ENCODE measurements at places on chromosomes 12 and 14.

- no peak for ATAC-seq
Observed at GRCh38 chr14:94321421-94322271, 1.5 kb downstream of the SERPINA6 start.

GRCh38 chr14:61472011-61472672 is 150.8 kb downstream of the PRKCH start:
- ATAC-seq: peak; percentile 23

DNA sequence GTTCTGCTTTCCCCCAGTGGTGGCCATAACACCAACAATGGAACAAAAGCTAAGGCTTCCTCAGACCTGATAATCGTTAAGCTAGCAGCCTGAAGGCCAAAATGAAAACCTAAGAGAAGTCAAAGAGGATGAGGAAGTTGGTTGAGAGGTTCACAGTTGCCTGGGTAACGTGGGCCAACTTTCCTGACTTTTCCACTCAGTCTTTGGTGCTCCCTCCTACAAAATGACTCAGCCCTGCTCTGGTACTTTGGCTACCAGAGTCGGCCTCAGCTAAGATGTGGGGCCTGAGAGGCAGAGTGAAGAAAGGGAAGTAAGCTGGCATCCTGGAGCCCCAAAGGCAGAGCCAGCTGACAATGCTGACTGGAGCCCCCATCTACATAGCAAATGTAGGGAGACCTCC is 14.9 kb upstream of the FKBP11 start:
- ATAC-seq: no peak

- ATAC-seq: no peak
Observed at GRCh38 chr14:81382517-81383225, 17.5 kb downstream of the STON2 start.

- no peak for ATAC-seq
Observed at GRCh38 chr14:50360093-50360492, 36.6 kb downstream of the CDKL1 start.

DNA sequence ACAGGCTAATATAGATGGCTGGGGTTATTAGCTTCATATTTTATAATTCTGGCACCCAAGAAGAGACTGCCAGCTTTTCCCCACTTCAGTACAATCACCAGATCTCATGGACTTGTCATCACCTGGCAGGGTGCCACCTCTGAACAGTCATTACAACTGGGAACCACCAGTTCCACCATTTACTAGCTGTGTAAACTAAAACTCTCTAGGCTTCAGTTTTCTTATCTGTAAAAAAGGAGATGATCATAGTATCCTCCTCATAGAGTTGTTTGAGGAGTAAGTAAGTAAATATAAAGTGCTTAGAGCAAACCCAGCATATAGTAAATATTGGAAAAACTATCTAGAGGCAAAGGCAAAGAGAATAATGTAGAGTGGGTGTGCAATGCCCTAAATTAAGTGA is 19.3 kb downstream of the CPNE8 start:
- ATAC-seq: no peak

- no peak for ATAC-seq
Observed at GRCh38 chr14:22159957-22160356, 429.1 kb downstream of the DAD1 start.

DNA sequence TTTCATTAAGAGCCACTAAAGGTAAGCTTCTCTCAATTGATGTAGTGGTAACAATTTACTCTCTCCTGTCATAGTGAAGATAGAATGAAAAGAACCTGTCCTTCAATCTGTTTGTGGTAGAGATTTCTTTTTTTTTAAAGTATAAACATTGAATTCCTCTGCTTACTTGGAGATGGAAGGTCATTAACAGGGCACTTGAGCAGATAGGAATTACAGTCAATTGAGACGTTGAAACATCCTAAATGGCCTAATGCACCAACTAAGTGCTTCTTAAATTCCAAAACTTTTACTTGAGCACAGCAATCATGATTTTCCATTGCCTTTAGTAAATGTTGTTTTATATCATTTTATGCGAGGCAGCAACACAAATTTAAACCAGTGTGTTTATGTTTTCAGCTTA is 241.4 kb downstream of the FOXG1 start:
- ATAC-seq: no peak

DNA sequence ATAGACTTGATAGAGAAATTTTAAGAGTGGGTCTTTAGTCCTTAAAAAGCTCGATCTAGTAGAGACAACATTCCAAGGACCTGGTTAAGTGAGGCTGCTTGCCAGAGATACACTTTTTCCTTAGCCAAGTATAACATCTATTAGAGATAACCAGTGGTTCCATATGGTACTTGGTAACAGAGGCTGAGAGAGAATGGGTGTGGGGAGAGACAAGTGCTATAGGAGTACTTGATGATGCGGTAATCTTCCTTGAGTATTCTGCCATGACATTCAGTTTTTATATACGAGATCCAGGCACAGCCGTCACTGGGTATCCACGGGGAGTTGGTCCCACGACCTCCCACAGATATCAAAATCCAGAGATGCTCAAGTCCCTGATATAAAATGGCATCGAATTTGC is 77.4 kb upstream of the REP15 start:
- no peak for ATAC-seq

- no peak for ATAC-seq
Observed at GRCh38 chr14:56487761-56488160, 91.8 kb upstream of the TMEM260 start.

GRCh38 chr12:34403706-34404376 is 381.5 kb downstream of the ALG10 start:
- ATAC-seq: no peak

Measured in activated CD4-positive, CD25-positive, alpha-beta regulatory T cell treated with anti-CD3 and anti-CD28 coated beads, Interleukin-2, amount 50 U/mL, for 24 hours (primary cell).